ENCODE measurements at places on chromosomes 16 and 17.

DNA sequence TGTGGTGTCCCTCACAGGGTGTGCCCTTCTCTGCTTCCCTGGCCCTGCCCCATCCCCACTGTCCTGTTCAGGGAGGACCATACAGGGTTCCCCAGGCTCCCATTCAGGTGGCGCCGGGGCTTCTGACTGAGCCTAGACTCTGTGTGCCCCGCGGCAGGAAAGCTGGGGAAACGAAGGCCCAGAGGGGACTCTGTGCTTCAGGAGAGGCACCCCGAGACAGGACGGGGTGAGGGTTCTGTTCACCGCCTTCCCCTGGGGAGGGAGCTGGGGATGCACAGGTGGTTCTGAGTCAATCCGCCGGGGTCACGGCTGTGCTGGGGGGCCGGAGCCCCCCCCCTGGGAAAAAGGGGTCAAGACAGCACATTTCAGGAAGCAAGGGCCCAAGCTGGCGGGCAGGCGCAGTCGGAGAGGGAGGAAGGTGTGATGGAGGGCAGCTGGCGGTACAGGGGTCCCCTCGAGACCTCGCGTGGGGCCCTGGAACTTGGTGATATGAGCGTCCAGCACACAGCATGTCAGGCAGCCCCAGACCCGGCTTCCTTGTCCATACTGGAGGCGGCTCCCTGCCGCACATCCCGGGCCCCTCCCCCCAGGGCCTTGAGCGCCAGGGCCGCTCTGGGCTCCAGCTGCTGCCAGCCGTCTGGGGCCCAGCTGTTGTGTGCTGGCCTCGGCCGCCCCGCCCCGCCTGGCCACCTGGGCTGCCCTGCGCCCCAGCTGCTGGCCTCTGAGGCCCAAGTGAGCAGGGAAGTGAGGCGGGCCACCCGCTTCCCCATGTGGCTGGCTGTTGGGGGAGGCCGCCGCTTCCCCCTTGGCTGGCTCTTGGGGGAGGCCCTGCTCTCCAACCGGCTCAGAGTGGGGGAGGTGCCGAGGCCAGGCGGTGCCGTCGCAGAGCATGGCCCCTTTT, 5.6 kb upstream of the NOTUM start:
- no peak for DNase-seq

- DNase-seq: peak; percentile 70
These were observed 789 bp downstream of the ITPRIPL2 start for GRCh38 chr16:19114359-19115147.

GRCh38 chr17:76008630-76009425, 8.2 kb downstream of the CDK3 start:
- no peak for DNase-seq

- peak; percentile 97 for DNase-seq
These were observed 96.8 kb upstream of the ELAC2 start for GRCh38 chr17:13114601-13115031.

GRCh38 chr16:19968891-19969683, 84.4 kb upstream of the GPRC5B start:
- DNase-seq: no peak

- DNase-seq: no peak
These were observed 28.0 kb downstream of the ZNF423 start for GRCh38 chr16:49827805-49828438.

GRCh38 chr16:17447101-17447569, 23.6 kb downstream of the XYLT1 start:
- DNase-seq: no peak

GRCh38 chr17:61338000-61338798, 61.4 kb upstream of the TBX2 start:
- peak; percentile 90 for DNase-seq

- DNase-seq: no peak
These were observed 1469.8 kb downstream of the CDH11 start for GRCh38 chr16:63652091-63652490.

- DNase-seq: peak; percentile 6
These were observed 12.5 kb upstream of the FAM171A2 start for GRCh38 chr17:44376124-44376523.

GRCh38 chr16:290015-290680, 7.2 kb downstream of the PDIA2 start:
- no peak for DNase-seq

GRCh38 chr16:67199011-67199807, at the start of gene ELMO3:
TSS of gene ELMO3 (plus strand) at chr16:67199131. CDS start at chr16:67199327, 196 bp downstream.
- DNase-seq: no peak

GRCh38 chr16:83727018-83727417, 80.8 kb upstream of the HSBP1 start:
- DNase-seq: peak; percentile 19

DNA sequence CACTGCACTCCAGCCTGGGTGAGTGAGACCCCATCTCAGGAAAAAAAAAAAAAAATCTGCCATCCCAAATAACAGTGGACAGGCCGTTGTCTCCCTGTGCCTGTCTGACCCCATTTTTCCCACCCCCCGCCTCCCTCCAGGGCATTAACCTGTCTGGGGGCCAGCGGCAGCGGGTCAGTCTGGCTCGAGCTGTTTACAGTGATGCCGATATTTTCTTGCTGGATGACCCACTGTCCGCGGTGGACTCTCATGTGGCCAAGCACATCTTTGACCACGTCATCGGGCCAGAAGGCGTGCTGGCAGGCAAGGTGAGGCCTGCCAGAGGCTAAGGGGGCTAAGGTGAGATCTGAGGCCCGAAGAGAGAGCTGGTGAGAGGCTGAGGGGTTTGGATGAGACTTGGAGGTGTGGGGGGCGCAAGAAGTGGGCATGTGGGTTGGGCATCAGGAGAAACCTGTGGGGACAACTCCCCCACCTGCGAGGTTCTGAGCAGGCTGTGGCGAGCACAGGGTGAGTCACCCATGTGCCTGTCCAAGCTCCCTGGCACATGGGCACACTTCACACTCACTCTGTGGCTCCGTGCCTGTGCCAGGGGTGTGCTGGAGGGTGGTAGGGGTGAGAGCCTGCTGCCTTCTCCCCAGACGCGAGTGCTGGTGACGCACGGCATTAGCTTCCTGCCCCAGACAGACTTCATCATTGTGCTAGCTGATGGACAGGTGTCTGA, 34.7 kb downstream of the ANKRD40 start:
- DNase-seq: no peak

- DNase-seq: peak; percentile 54
These were observed 46.0 kb downstream of the YPEL2 start for GRCh38 chr17:59377410-59377809.

DNA sequence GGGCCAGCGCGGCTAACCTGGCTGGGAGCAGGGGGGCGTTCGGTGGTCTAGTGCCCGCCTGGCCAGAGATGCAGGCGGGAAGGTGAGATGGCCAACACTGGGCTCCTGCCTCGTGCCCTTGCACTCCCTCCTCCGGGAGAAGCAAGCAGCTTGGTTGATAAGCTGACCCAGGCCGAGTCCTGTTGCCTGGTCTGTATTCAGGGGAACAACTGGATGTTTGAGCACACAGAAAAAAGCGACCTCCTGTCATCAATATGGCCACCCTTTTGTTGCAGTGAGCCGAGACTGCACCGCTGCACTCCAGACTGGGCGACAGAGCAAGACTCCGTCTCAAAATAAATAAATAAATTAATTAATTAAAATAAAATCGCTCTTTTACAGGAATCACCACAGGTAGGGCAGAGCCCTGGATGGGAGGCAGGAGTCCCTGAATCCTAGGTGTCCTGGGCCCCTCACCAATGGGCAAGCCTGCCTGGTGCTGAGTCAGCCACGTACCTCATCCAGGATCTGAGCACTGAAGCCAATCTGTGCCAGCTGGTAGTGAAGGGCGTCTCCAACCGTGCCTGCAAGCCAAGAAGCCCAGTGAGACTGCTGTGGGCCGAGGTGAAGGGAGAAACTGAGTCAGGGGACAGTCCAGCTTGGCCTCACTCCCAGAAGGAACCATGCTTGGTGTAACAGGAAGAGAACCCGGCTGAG, 31.8 kb downstream of the HASPIN start:
- no peak for DNase-seq

GRCh38 chr17:41967141-41967920, 736 bp downstream of the CNP start:
- DNase-seq: no peak

DNA sequence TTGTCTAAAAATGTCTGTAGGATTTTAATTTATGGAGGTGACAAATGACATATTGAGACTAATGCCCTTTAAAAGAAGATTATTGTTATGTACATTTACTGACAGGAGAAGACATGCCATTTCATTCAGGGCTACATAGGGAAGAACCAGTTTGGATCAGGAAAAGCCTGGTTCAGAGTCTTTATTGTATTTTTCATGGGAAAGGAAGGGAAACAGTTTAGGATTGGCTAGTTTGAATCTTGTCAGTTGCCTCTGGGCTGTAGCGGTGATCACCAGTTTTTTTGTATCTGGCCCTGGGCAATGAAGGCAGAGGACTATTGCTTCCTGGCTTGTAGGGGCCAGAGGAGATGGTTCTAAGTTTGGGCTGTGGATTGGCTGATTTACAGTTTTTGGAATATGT, 31.8 kb downstream of the NSRP1 start:
- DNase-seq: no peak

GRCh38 chr17:38547444-38547843, 58.3 kb downstream of the SRCIN1 start:
- no peak for DNase-seq

DNA sequence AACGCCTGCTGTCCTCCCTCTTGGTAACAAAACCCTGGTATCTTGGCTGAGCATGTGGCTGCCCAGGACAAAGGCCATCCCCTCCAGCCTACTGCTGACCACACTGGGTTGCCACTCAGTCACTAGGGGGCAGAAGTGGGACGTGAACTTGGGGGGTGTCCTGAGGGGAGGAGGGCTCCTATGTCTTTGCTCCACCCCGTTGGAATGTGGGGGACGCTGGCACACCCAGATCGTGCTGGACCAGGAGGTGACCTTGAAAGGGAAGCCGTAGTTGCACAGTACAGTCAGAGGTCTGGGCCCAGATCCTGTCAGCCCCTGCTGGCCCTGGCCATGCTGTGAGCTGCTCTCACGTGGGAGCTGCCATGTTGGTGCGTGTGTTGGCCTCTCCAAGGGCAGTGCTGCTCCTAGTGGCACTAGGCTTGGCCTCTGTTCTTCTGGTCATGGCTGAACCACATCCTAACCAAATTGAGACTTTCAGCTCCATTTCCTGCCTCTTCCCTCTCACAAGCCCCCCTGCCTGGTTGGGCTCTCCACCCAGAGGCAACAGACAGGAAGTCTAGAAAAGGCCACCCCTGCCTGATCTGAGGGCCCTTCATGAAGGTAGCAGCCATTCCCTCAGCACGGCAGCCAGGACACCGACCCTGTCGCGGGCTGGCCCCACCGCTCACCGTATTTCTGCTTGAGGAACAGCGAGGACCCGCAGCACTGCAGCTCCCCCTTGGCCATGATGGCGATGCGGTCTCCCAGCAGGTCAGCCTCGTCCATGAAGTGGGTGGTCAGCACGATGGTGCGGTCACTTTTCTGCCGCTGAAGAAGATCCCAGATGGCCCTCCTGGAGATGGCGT, 29.0 kb upstream of the RNPS1 start:
- peak; percentile 5 for DNase-seq

DNA sequence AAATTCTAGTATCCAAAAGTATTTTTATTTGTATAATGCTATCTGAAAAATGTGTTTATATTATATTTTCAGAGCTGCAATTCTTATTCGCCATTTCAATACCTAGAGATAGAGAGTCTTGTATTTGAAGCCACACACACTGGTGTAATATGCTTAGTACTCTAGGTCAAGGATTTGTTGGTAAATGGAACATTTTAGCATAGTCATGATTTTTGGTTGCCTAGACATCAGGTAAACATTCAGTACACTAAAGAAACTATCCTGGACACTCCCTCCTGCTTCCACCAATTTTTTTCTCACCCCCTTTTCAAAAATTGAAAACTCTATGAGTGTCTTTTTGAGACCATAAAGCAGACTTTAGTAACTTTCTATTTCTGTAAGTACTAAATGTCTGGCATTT, 20.8 kb downstream of the ABHD15 start:
- DNase-seq: no peak

GRCh38 chr17:45702666-45703266, 81.4 kb upstream of the CRHR1 start:
- DNase-seq: peak; percentile 15

DNA sequence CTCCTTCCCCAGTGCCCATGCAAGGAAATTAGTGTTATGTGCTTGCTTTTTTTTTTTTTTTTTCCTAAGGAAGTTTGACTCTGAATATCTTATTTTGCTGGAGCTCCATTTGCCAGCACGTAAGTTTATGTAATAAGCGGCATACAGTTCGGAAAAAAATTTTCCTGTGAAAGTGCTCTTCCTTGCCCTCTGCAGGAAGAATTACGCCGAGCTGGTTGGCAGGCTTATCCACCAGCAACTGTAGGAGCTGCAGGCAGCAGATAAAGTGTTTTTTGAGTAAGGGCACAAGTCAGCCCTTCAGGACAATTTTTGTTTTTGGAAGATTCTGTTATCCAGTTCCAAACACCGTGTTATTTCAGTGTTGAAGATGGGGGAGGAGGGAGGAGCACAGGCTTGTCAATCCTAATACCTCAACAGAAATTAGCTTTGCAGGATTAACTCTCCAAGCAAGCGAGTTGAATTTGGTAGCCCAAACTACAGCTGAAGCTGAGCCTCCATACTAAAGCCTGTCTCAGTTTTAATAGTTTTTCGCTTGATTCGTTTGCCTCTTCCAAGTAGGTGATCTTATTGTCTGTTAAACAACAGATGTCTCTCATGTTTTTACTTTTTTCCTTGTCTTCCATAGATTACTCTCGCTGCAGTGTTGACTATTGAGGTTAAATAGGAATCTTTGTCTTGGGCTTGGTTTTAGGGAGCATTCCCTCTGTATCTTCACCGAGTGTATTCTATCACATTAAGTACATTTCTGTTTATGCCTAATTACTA, 1.1 kb downstream of the SPECC1 start:
- DNase-seq: peak; percentile 22

GRCh38 chr16:20404637-20405036, at the start of gene PDILT:
TSS of gene PDILT (minus strand) at chr16:20404737. CDS start at chr16:20399300, 5,437 bp downstream.
- DNase-seq: no peak

DNA sequence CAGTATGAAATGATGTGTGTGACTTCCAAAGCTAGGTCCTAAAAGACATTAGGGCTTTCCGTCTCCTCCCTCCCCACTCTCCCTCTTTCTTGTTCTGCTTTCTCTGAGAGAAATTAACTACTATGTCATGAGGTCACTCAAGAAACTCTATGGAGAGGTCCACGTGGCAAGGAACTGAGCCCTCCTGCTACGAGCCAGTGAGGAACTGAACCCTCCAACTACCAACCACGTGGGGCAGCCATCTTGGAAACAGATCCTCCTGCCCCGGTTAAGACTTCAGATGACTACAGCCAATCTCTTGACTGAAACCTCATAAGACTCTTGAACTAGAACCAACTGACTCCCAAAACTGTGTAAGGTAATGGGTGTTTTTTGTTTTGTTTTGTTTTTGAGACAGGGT, 4.2 kb upstream of the ALOX15 start:
- DNase-seq: no peak

GRCh38 chr16:80489173-80489572, 51.6 kb upstream of the DYNLRB2 start:
- DNase-seq: no peak
